Tibial nerve (tissue), 4 donors: ENCODE measurements at places on chromosomes 5 and 9.

GRCh38 chr9:123059472-123060220, 26.2 kb downstream of the GPR21 start:
- no peaks in the 10 kb centered on the region for H3K27me3 ChIP-seq
- no peak for DNase-seq
- H3K27ac ChIP-seq, result no peak overlapping the region
- H3K4me1 ChIP-seq, result no peaks in the 10 kb centered on the region

- peak overlapping the region; percentile 90 for H3K27ac ChIP-seq
- no peaks in the 10 kb centered on the region for H3K36me3 ChIP-seq
- H3K4me3 ChIP-seq, result peak overlapping the region; percentile 97
- H3K27me3 ChIP-seq, result no peaks in the 10 kb centered on the region
- DNase-seq, result no peak
- peaks cover 22% of the 10 kb centered on the region for H3K4me1 ChIP-seq
Measured at GRCh38 chr5:135398160-135398854, 724 bp downstream of the MACROH2A1 start.

DNA sequence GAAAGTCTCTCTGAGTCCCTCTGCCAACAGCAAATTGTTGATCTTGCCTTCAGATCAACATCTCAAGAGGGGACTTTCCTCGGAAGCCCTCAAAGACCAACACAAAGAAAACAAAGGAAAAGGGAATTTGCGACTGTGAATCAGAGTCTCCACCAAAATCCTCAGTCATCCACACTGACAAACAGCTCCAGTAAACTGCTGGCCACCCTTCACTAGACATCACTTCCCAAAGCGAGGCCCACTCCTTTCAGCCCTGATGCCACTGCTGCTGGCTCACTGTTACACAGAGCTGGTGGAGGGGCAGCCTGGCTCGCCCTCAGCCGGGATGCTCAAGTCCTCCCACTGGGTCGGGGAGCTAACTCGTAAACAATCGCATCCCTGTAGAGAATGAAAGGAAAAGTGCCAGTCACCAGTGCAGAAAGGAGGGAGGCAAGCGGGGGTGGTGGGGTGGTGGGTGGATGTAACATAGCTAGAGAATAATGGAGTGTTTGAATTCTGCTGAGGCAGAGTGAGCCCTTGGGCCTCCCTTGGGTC, 1.3 kb downstream of the FGF1 start:
- no peaks in the 10 kb centered on the region for H3K27me3 ChIP-seq
- H3K4me3 ChIP-seq, result peak overlapping the region; percentile 32
- peak; percentile 23 for DNase-seq
- peak overlapping the region; percentile 76 for H3K27ac ChIP-seq

- H3K27ac ChIP-seq, result no peak overlapping the region
- H3K36me3 ChIP-seq, result no peaks in the 10 kb centered on the region
- peaks cover 96% of the 10 kb centered on the region for H3K27me3 ChIP-seq
- H3K4me1 ChIP-seq, result no peaks in the 10 kb centered on the region
Measured at GRCh38 chr9:136199391-136200288, 5.3 kb downstream of the LHX3 start.

- H3K27ac ChIP-seq, result no peak overlapping the region
- H3K4me3 ChIP-seq, result no peak overlapping the region
- DNase-seq, result no peak
- no peaks in the 10 kb centered on the region for H3K27me3 ChIP-seq
- no peaks in the 10 kb centered on the region for H3K36me3 ChIP-seq
Measured at GRCh38 chr9:82206490-82206889, 217.9 kb downstream of the SPATA31D1 start.

GRCh38 chr5:169576181-169576598, 7.4 kb upstream of the SPDL1 start:
- no peaks in the 10 kb centered on the region for H3K4me1 ChIP-seq
- no peak for DNase-seq
- H3K4me3 ChIP-seq, result no peak overlapping the region
- H3K36me3 ChIP-seq, result no peaks in the 10 kb centered on the region
- no peak overlapping the region for H3K27ac ChIP-seq
